Chondrocyte (in vitro differentiated cells): ENCODE measurements at places on chromosomes 7 and 10. TPM values are rescaled to one million over a fixed set of nuclear protein-coding genes. Genes with fewer than 3 reads are reported as not detected.
A peak's percentile ranks its signal among the peaks of the same experiment; 100 is the strongest.

- no peak for DNase-seq
- no peak overlapping the region for H3K4me3 ChIP-seq
- H3K27ac ChIP-seq, result no peak overlapping the region
- H3K27me3 ChIP-seq, result peaks cover 9% of the 10 kb centered on the region
These were observed 325.6 kb upstream of the MAGI2 start for GRCh38 chr7:79778786-79779770.

GRCh38 chr10:61779950-61780659 is 117.4 kb downstream of the CABCOCO1 start:
- H3K27ac ChIP-seq, result peak overlapping the region; percentile 81
- no peak for DNase-seq
- H3K4me1 ChIP-seq, result peaks cover 17% of the 10 kb centered on the region
- H3K27me3 ChIP-seq, result no peaks in the 10 kb centered on the region

Gene VAX1
- 5.2 TPM in 1 of 3 replicates, not detected in the others for total RNA-seq

GRCh38 chr7:47625861-47626715 is 44.2 kb upstream of the TNS3 start:
- peak overlapping the region; percentile 27 for H3K27ac ChIP-seq
- no peaks in the 10 kb centered on the region for H3K36me3 ChIP-seq
- no peaks in the 10 kb centered on the region for H3K27me3 ChIP-seq

DNA sequence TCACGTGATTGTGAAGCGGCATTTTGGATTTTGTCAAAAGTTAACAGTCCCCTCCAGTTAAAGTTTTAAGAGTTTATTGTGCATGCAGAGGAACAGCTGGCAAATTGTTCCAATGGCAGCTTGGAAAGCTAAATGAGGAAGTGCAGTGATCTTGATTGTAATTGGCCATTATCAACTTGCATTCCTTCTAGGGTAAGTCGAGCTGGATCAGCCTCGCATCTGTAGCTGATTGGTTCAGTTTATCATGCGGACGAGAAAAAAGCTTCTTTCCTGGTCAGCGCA is 566 bp downstream of the ZNF789 start:
- peak overlapping the region; percentile 97 for H3K4me3 ChIP-seq
- no peaks in the 10 kb centered on the region for H3K27me3 ChIP-seq
- peaks cover 38% of the 10 kb centered on the region for H3K4me1 ChIP-seq
- peak overlapping the region; percentile 96 for H3K27ac ChIP-seq
- no peak for DNase-seq

GRCh38 chr7:144144426-144144825 is 21.4 kb downstream of the OR2A14 start:
- H3K4me1 ChIP-seq, result no peaks in the 10 kb centered on the region
- peaks cover 8% of the 10 kb centered on the region for H3K36me3 ChIP-seq
- H3K4me3 ChIP-seq, result no peak overlapping the region
- H3K27ac ChIP-seq, result no peak overlapping the region
- H3K27me3 ChIP-seq, result peaks cover 11% of the 10 kb centered on the region

DNA sequence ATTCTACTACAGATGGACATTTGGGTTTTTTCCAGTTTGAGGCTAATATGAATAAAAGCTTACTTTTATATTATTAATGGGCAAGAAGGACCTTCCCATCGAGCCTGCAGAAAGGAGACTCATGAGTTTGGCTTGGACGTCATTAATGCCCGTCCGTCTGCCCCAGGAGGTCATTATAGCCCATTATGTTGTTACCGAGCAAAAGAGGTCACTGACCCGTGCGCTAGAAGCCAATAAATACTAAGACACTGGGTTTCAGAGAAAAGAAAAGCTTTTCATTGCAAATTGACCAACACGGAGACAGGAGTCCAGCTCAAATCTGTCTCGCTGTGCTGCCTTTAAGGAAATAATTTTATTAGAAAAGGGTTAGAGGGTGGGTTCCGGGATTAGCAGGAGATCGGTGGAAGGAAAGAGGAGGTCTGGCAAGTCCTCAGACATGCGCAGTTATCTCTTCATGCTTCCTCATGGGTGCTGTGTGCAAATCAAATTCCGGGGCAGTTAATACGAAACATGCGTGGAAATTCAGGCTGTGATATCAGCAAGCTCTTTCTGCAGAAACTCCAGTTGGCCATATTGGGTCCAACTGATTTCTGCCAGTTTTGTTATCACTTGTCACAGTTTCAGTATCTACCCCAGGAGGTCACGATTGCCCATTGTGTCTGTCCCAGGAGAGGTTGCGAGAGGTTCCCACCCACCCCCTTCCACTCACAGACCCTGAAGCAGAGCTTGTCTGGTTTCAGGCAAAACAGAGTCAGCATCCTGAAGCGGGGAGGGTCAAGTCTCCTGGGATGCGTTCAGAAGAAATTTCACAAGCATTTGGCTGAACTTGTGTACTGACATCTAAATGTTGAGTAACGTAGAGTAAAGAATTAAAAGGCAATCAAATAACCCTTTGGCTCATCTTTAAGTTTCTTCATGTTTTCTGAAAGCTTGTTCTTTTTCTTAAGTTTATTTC is 1.1 kb upstream of the GALNTL5 start:
- H3K36me3 ChIP-seq, result no peaks in the 10 kb centered on the region
- DNase-seq, result no peak
- H3K4me3 ChIP-seq, result no peak overlapping the region
- no peak overlapping the region for H3K27ac ChIP-seq
- no peaks in the 10 kb centered on the region for H3K4me1 ChIP-seq

DNA sequence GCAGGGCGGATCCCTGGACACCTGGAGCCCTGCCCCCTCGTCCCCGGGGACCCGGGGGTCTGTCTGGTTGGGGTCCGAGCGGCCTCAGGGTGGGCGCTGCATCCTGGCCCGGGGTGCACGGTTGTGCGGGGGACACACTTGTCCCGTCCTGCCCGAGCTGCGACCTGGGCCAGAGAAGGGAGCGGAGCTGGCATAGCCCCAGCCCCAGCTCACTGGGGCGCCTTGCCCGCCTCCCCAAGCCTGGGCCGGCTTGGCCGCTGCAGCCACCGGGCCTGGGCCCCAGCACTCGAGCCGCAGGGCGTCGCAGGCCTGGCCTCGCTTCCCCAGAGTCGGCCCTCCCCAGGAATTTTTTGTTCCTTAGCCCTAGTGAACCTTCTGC is 54.5 kb downstream of the GLRX3 start:
- peak overlapping the region; percentile 46 for H3K4me3 ChIP-seq
- H3K27me3 ChIP-seq, result no peaks in the 10 kb centered on the region
- H3K27ac ChIP-seq, result no peak overlapping the region
- H3K36me3 ChIP-seq, result peaks cover 2% of the 10 kb centered on the region
- no peaks in the 10 kb centered on the region for H3K4me1 ChIP-seq
- DNase-seq, result no peak

DNA sequence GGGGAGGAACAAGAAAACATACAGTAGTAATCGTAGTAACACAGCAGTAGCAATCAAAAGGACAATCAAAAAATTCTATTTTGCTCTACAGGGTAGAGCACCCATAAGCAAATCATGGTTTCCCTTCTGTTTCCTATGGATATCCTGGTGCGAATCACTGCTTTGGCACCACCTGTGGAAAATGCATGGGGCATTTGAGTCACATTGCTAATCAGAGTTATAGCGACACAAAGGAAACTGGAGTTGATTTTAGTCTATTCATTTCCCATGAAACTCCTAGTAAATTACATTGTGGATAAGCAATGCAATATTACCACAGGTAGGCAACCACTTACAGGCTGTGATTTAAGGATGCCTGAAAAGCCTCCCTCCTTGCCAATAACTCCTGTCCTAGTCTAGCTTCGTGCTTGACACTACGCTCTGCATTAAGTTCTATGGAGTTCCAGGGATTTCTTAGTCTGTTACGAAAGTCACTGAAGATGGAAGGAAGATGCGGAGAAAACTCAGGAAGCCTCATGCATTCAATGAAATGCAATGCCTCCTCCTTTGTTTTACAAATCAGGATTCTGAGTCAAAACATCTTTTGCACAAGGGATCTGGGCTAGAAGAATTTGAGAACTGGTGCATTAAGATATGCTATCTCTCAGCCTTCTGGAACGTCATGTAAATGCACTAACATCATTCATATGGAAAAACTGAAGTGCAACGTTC is 188.4 kb downstream of the DGKI start:
- H3K4me1 ChIP-seq, result peaks cover 23% of the 10 kb centered on the region
- H3K4me3 ChIP-seq, result no peak overlapping the region
- no peak for DNase-seq
- H3K36me3 ChIP-seq, result peaks cover 12% of the 10 kb centered on the region
- no peaks in the 10 kb centered on the region for H3K27me3 ChIP-seq

Gene COL13A1
- 25.6 to 52.1 TPM (median 27.5 TPM) in 3 replicates for total RNA-seq
